Daoy (cell line): ENCODE measurements at places on chromosomes 7 and 10. TPM values are rescaled to one million over a fixed set of nuclear protein-coding genes. Genes with fewer than 3 reads are reported as not detected.
A peak's percentile ranks its signal among the peaks of the same experiment; 100 is the strongest.

- DNase-seq, result no peak
Observed at GRCh38 chr7:140327261-140327661, 71.1 kb downstream of the SLC37A3 start.

DNA sequence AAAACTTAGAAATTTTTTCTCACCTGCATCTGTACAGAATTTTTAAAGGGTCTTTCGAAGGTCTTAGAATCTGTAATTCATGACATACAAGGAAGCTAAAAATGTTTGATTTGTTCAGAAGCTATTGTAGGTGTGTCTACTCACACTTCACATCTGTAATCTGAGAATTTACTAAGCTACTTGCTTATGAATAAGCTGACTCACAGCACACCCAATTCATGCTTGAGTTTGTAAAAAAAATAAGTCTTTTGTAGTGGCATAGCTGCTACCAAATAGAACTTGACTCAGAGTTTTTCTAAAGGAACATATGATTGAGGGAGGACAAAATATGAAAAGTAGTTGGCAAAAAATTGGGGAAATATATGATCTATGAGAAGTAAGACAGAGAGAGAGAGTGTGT lies 12.7 kb upstream of the AGR2 start:
- peak; percentile 41 for DNase-seq

DNA sequence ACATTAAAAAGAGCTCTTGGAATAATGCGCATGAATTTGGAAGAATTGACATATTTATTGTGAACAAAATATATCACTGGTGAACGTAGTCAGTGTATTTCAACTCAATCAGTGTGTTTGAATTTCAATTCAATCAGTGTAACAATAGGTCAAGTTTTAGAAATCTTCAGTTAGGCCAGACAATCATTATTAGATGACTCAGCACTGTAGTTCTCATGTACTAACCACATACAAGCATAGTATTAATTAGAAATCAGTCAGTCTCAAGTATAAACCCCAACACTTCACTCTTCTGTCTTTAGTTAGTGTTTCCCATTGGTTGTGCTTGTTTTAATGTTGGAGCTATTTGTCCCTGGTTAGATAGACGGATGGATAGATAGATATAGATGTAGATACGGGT lies 1247.9 kb downstream of the NXPH1 start:
- DNase-seq, result no peak

GRCh38 chr7:101673951-101674350 lies 44.9 kb upstream of the MYL10 start:
- no peak for DNase-seq

- peak; percentile 71 for DNase-seq
Observed at GRCh38 chr7:157337316-157338149, 729 bp downstream of the DNAJB6 start.

- DNase-seq, result no peak
Observed at GRCh38 chr10:98422182-98422581, 7.2 kb upstream of the PYROXD2 start.

- DNase-seq, result peak; percentile 8
Observed at GRCh38 chr10:76209135-76209534, 777.7 kb downstream of the LRMDA start.

RALA gene
- 12.2 and 15.6 TPM in 2 replicates for total RNA-seq

MMD2 gene
- total RNA-seq, result not detected in 2 replicates
